ENCODE measurements at places on chromosomes 11 and 22.

- no peak for DNase-seq
These were observed 504.6 kb upstream of the B3GAT1 start for GRCh38 chr11:134916421-134917213.

GRCh38 chr22:46734830-46735453 is 3.1 kb downstream of the CERK start:
- DNase-seq = no peak

DNA sequence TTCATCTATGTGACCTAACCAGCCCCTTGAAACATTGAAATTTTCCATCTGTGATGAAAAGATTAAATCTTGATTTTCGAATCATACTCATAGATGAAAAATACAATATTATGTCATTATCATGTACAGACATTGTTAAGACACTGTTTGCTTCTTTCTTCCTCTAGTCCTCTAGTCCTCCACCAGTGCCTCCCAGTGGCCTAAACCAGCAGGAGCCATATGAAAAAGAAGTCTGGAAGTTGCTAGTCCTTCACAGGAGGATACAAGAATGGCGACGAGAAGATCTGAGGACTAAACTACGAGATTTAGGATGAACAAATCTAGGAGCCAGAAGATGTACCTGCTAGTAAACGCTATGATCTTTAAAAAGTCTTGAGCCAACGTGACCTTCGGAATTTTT is 134.1 kb downstream of the SLC17A6 start:
- peak; percentile 11 for DNase-seq

- DNase-seq = peak; percentile 5
These were observed 59.9 kb downstream of the NXPE1 start for GRCh38 chr11:114499756-114500155.

DNA sequence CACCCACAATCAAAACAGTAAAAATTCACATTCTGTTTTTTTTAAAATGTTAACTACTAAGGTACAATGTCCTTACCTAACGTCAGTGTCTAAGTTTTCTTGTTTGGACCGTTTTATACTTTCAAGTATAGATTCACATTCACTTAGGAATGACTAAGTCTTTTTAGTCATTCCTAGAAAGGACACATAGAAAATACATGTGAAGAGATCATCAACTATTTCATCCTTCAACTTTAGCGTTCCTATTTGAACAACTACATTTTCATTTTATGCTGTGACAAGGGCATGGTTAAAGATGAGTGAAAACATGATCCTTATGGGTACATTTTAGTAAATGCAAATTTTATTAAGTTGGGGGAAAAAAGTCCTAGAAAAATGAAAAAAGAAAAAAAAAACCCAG is 62.8 kb downstream of the DDX10 start:
- no peak for DNase-seq

DNA sequence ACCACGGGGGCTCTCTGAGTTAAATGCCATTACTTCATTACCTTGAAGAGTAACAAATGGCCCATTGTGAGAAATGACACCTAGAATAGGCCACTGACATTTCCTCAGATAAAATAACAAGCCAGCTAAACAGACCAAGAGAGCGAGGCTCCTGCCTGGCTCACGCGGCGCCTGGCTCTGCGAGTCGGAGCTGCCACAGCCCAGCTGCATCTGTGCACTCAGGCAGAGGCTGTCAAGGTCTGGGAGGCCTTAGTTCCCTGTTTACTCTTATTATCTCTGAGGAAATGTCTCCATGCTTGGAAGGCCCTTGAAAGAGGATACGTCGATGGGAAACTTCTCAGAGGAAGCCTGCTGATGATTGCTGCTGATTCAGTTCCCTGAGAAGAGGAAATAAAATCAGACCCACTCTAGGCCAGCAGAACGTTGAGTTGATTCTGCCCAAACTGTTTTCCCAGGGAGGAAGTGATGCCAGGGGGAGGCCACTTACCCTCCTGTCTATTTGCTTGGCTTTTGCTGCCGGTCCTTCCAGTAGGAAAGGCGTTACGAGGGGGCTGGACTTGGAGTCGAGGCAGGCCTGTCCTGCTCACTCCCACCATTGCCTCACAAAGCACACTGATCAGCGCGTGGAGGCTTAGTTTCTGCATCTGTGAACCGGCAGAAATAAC is 208.8 kb downstream of the TBC1D22A start:
- no peak for DNase-seq

DNA sequence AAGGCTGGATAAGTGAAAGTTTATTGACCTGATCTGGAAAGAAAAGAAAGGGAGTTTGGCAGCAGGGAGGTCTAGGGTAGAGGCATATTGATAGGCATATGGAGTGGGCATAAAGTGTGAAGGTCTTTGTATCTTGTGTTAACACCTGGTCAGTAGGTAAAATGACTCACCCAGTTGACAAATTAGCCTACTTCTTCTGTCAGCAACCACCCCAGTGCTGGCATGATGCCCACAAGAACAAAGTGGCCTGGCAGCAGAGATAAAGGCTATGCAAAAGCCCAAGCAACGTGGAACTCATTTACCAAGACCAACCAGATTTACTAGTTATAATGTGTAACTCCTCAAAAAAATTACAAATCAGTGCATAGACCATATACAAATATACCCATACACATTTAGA is 4.9 kb downstream of the OR10A3 start:
- DNase-seq = no peak

DNA sequence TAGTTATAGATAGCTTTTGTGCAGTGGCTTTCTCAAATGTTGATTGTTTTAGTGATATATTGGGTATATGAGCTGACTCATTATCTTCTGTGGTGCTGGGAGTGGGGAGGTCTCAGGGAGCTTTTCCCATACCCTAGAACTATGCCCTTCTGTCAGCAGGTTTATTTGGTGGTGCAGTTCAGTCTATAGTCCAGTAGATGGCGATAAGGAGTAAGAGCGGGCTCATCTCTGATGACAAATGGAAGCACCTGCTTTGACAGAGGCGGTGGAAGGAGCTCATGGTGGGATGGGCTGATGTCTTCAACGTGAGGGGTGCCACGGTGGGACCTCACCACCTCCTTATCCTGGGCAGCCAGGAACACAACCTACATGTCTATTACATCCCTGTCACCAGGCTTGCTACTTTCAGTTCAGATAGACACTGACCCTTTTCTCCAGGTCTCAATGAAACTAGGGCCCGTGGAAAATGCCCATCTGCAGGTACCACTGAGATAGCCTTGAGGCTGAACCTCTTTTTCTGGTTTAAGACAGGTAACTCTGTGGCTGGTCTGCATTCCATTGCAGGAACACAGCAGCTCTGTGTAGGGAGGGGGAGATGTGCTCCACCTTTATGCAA is 13.0 kb upstream of the OR6A2 start:
- peak; percentile 38 for DNase-seq

DNA sequence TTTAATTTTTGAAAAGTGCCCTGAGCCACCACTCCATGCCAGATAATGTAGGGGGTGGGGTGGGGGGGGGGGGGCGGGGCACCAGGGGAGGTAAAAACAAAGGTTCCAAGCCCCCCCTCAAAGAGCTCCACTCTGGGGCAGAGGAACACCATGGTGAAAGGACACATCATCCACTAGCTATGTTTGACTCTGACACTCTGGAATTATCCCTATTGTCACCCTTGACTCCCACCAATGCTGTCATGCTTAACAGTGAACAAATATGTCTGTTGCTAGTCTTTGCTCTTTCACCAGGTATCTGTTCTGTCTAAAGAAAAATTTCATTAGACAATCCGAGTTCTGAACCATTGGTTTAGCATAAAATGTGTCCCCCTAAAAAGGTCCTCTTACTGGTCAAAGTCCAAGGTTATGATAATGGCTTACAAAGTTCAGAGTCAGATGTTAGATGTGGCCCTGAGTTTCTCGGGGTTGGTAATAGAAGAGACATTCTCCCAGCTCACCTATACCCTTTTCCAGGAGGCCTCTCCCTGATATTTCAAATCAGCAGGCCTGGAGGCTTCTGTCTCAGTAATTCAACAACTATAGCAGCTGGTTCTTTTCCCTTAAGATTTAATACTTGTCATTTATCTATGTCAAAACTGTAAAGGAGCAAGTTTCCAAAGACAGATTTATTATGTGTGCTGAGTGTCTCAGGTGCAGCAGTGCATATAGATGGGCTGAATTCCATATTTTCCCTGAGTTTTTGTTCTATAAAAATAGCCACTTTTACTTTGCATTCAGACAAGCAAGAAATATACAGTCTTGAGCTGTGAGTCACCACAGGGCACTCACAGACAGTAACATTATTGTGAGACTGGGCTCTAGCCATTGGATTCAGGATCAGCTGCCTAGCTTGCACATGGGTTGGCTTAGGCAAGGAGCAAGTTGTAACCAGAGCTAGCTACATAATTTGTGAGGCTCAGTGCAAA is 174.1 kb downstream of the CSNK2A3 start:
- DNase-seq = peak; percentile 27

GRCh38 chr22:38844315-38845003 is 631 bp upstream of the NPTXR start:
- no peak for DNase-seq

GRCh38 chr11:2741006-2741376 is 41.2 kb upstream of the KCNQ1OT1 start:
- DNase-seq = no peak

- peak; percentile 97 for DNase-seq
These were observed 94.5 kb downstream of the FDX1 start for GRCh38 chr11:110524238-110524637.

DNA sequence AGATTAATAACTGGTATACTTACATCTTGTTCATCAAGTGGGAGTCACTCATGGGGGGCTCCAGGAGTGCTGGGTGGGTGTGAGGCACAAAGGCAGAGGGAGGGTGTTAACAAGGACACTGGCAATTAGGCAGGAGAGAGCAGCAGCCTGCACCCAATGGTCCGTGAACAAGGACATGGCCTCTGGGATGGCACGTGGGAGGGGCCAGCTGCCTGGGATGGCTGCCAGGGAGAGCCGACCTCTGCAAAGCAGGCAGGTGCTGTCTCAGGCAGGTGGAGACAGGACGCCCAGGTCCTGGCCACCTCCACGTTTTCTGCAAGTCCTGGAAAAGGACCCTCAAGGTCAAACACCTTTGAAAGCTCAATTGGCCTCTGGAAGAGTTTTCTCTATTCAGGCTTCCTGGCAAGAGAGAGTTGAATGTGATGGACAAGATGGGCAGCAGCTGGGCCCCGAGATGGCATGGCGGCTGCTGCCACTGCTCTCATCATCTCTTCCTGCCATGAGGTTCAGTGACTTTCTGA is 257.1 kb downstream of the BUD13 start:
- no peak for DNase-seq

DNA sequence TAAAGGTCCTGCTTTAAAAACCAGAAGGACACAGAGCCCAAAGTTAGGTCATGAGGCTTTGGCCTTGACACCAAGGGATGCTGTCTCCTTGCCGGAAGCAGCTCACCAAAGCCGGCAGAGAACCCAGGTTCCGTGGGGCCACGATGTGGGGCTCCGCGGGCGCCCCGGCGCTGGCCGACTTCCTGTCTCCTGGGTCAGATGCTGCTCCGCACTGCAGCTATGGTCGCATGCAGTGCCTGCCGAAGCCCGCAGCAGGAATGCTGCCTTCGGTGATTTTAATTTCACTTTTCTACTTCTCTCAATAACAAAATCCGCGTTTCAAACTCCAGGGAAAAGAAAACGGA is 454 bp upstream of the OTUB1 start:
- DNase-seq = no peak

- no peak for DNase-seq
These were observed 130.9 kb upstream of the MPPED2 start for GRCh38 chr11:30717009-30717408.

DNA sequence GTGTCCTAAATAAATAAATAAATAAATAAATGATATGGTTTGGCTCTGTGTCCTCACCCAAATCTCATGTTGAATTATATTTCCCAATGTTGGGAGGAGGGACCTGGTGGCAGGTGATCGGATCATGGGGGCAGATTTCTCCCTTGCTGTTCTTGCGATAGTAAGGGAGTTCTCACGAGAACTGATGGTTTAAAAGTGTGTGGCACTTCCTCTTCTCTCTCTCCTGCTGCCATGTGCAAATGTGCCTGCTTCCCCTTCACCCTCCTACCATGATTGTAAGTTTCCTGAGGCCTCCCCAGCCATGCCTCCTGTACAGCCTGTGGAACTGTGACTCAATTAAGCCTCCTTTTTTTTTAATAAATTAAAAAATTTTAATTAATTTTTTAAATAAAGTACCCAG is 138.2 kb downstream of the FBXO7 start:
- DNase-seq = no peak

DNA sequence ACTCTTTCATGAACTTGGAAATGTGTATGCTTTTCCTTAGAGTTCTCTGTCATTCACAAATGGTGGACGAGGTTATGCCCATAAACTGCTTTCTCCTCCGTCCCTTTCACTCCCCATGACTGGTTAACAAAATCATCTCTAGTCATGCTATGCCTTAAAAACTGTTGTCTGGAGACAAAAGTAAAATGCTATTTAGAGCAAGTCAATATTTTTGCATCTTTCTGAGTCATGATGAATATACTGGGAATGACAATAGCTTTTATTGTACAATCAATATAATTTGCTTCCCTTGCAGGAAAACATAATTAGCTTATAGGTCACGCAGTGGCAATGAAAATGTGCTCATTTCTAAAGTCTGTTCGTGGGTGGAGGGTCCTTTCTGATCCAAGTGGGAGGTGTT is 216.7 kb upstream of the SORL1-AS1 start:
- no peak for DNase-seq

DNA sequence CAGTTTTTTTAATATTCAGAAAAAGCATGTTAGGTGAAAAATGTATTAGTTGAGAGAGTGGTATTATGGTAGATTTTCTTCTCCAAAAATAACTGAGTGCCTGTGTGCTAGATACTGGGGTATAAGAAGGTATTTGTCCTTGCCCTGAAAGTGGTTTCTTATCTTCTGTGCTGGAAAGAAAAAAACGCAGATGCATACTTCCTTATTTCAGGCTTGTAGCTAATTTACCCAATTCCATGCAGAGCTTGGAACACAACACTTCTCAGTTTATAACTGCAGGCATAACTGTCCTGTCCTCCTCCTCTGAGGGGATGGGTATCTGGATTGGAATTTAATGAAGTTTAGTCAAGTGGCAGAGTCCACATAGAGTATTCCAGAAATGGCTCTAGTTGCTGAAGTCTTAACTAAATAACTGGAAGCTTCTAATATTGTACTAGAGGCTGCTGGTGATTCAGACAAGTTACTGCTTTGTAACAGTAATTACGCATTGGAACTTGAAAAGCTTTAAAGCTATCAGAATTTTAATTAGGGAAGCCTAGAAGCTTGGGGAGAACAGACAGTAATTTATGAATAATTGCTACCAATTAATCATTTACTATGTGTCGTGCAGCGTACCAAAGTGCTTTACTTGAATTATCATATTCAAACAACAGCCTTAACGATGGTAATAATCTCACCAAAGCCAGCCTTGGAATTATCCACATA is 12.7 kb upstream of the C11orf91 start:
- DNase-seq = no peak

GRCh38 chr11:12925520-12925919 is 83.6 kb upstream of the RASSF10 start:
- DNase-seq = no peak

- DNase-seq = no peak
These were observed 708.9 kb upstream of the CCDC179 start for GRCh38 chr11:23569134-23569533.

- no peak for DNase-seq
These were observed 1.1 kb downstream of the UCP3 start for GRCh38 chr11:74007691-74008372.

GRCh38 chr11:82986446-82986845 is 84.9 kb downstream of the DDIAS start:
- peak; percentile 17 for DNase-seq

Data from HCEC 1CT (cell line).